ENCODE measurements at places on chromosomes 6 and 20.

DNA sequence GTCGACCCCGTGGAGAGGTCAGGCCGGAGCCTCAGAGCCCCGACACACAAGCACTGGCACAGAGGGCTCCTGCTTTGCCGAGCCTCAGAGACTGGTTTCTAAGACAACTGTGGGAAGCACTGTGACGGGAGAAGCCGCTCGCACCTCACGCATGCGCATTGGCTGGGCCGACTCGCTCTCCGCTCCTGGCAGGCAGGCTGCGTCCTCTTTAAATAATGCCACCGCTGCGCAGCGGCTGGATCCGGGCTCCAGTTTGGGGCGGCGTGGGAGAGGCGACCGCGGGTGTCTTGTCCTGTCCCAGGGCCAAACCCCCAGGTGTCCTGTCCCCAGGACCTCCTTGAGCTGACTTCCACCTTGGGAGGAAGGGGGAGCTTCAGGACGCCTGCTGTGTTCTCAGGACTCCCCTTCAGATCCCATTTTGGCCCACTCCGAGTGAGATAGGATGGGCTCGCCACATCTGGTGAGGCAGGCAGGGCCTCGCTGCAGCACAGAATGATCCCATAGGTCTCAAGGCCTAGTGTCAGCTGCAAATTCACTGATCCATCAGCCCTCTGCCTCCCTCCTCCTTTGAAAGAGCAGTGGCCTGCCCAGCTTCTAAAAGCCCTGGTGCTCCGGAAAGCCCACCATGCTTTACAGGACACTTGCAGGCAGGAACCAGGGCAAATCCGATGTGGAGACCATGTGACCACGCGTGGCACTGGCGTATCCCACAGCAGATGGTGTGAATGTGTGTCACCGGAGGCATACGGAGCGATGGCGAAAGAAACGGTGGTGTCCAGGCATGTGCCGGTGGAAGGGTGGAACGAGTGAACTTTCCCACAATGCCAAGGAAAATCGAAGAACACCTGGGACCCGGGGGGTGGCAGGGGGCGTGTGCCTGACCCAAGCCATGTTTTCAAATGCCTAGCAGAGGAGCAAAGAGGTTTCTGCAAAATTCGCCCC lies 169.3 kb upstream of the ZNF337 start:
- peak; percentile 57 for DNase-seq

- DNase-seq: no peak
These were observed 70.8 kb downstream of the CDKAL1 start for GRCh38 chr6:20605061-20605460.

DNA sequence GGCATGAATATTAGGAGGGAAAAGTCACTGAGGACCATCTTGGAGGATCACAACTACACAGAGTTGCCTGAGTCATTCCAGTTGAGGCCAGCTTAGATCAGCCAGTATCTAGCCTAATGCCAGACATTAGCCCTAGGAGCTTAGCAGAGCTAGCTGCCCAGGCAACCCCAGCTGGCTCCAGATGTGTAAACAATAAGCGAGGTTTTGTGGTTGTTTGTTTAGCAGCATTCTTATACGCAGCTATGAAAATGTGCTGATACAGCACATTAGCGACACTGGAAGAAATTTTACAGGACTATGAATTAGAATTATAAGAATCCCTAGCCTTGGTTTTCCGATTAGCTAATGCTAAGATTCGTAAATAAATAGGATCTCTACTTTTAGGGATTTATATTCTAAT lies 59.3 kb downstream of the BTBD3 start:
- DNase-seq: no peak

DNA sequence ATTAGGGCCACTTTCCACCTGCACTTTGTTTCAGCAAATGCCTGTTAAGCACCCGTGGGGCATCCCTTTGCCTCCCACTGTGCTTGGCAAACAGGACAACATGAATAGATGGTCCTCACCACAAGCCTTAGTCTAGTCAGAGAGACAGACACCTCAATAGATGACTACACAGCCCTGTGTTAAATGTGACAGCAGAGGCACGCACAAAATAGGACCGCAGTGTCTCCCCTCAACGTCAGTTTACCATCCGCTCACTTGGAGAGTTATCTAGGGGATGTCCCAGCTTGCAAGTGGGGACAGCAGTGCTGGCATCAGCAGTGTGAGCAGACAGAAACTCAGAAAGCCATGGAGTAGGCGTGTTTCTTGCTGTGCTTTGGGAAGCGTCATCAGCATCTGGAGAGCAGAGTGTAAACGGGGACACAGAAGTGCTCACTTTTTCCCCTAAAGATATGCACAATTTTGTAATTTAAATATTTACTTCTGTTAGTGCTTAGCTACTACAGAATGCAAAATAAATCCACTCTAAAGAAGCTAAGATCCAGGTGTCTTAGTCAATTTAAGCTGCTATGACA lies 66.0 kb upstream of the TXNDC5 start:
- peak; percentile 15 for DNase-seq

DNA sequence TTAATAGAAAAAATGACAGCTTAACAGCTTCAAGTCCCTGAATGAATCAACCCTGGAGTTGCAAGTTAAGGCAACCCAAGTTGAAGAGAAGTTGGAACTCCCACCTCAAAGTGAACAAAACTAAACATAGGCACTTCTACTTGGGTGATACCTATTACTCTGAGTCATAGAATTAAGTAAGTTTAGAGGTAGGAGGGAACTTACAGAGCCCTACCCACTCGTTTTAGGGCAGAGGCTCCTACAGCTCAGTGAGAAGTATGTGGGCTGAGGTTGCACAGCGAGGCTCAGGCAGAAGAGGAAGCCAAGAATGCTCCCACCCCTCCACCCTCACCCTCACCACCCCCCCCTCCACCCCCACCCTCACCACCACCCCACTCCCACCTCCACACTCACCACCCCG lies 42.2 kb downstream of the NFATC2 start:
- peak; percentile 64 for DNase-seq

- no peak for DNase-seq
These were observed 226.9 kb upstream of the RREB1 start for GRCh38 chr6:6880745-6881437.

DNA sequence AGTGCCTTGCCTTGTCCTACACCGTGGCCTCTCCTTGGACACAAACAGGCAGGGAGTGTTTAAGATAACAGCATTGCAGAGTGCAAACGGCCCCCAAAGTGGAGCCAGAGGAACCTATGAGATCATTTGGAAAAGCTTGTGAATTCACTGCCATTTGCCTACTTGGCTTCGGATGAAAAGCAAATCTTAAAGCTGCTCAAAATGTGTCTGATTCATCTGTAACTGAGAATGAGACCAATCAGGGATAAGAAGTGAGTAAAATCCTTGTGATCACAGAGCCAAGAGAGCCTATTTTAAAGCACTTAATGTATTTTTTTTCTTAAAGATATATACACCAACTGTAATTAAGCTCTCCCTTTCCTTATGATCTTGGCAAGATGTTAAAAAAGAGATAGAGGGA lies 65.7 kb upstream of the BACH2 start:
- no peak for DNase-seq

DNA sequence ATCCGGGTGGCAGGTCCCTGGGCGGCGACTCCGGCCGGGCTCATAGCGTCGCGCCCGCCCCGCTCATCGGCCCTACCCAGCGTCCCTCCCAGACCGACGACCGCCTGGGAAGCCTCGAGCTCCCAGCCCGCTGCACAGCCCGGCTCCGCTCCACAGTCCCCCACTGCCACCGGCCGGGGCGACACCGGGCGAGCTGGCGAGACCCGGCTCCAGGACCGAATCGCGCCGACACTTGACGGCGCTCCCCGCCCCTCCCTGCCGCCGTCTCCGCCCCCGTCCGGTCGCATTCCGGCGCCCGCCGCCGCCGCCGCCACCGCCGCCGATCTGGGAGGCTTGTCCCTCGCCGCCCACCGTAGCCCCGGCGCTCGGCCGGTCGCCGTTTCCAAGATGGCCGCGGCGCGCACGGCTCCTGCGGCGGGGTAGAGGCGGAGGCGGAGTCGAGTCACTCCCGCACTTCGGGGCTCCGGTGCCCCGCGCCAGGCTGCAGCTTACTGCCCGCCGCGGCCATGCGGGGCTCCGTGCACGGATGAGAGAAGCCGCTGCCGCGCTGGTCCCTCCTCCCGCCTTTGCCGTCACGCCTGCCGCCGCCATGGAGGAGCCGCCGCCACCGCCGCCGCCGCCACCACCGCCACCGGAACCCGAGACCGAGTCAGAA lies at the start of gene MAP3K4:
TSS of gene MAP3K4 (plus strand) at position 364 of the 655 bp plus-strand sequence. CDS start at position 527, 163 bp downstream.
- peak; percentile 83 for DNase-seq

DNA sequence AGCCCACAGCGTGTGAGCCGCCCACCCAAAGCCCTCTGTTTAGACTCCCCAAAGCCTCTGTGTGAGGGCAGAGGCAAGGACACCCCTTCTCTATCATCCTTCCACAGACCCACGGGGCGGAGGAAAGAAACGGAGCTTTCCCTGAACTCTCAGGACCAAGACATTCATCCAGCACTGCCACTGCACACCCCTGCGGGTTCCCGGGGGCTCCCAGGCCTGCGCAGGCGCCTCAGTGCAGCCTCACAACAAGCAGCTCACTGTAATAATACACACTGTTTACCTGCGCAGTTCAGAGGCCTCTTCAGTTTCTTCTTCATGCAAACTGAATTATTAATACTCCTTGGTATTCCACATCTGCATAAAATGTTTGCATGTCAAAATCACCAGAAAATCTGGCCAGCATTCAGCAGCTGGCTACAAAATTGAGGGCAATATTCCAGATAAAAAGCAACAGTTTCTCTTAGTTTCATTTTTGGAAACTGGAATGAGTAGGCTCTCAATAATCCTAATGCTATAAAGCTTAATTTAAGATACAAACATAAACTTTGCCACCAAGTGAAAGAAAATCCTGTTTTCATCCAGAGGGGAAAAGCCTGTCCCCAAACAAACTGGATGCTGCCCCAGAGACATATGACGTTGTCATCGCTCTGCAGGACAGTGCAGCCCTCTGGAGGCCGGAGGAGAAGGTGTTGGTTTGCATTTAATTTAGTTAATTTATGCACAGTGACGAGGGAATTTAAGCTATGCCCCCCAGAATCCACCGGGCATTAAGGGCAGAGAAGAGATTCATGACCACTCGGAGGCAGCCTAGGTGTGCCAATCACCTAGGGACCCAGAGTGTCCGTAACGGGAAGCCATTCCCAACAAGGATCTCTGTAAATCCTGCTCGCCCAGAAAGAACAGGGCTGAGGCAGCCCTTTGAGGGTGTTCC lies 45.3 kb downstream of the NINL start:
- DNase-seq: peak; percentile 20

DNA sequence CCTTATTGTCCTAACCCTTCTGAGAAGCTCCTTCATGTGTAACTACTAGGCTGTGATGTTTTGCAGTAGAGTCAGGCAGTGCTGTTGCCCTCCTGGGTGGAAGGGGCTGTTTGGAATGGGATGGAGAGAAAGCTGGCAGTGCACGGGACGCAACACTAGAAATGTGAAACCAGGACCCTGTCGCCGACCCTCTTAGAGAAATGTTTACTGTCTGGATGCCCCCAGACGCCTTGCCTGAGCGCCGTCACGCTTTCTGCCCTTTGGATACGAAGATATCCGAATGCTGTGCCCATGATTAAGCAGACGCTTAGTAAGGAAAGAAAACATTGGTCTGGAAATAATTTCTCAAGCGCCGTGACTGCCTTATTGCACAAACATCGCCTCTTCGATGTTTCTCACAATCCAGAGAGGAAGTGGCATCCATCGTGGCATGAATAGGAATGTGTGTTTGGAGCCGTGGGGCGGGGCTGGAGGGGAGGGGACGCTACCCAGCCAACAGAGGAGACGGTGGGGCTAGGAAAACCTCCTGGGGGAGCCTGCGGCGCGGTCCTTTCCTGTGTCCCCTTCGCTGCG lies 661 bp upstream of the PPP1R14C start:
- DNase-seq: no peak

- no peak for DNase-seq
These were observed 92.9 kb downstream of the SHLD1 start for GRCh38 chr20:5843054-5843592.

DNA sequence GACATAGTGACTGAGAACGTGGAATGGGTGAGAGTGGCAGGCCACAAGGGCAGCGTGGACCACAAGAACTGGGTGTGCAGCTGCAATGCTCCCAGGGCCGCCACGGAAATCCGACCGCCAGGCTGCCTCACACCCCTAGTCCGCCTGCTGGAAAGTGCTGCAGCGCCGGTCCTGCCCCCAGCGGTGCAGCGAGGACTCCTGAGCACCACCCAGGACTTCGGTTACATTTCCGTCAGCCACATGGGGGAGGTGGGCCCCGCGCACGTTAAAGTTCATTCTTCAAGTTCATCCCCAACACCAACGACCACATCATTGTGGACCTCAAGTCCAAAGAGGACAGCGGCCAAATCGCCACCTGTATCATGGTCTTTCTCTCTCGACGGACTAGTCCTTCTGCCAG lies 126.1 kb upstream of the CARMIL1 start:
- no peak for DNase-seq

GRCh38 chr6:43097502-43097901 lies 21.4 kb downstream of the PTK7 start:
- DNase-seq: no peak

DNA sequence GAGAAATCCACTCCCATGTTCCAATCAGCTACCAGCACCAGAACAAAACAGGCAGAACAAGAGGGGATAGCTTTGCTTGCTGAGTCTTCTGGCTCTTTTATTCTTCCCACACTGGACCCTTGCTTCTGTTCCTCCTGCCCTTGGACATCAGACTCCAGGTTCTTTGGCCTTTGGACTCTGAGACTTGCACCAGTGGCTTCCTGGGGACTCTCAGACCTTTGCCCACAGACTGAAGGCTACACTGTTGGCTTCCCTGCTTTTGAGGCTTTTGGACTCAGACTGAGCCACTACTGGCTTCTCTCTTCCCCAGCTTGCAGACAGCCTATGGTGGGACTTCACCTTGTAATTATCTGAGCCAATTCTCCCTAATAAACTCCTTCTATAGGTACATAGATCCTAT lies 142.4 kb upstream of the RIN2 start:
- no peak for DNase-seq

- DNase-seq: peak; percentile 76
These were observed 8.6 kb upstream of the LBP start for GRCh38 chr20:38337561-38338140.

DNA sequence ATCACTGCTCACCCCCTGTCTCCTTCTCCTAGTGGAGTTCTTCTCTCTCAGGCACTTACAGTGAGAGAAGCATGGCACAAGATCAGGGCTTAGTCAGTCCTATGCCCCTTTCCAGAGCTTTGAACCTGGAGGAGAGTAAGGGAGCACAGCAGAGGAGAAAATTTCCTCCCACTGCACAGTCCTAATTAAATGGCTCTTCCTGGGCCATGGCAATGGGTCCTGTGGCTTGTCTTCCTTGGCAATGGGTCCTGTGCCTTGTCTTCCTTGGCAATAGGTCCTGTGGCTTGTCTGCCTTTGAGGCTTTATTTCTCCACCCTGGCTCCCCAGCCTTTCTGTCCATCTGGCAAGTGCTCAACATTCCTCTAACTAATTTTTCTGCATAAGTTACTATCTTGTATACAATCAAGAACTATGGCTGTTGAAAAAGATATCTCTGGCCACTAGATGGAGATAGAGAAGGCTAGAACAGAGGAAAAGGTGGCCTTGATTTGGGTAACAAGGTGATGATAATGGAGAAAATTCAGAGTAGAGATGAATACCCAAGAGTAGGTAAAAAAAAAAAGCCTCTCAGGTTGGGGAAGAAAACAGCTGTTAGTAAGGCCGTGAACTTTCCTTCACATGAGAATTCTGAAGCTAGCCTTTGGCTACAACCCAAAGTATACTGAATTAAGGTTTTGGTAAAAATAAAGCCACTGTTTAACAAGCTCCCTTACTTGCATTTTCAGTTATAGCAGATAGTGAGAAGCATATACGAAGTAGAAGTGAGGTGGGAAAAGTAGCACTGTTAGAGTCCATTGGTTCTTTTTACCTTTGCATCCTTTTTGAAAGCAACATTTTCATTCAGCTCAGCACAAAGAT lies 504.9 kb downstream of the DOK5 start:
- peak; percentile 20 for DNase-seq
